8988T (cell line): ENCODE measurements at places on chromosomes 3 and 15.
A peak's percentile ranks its signal among the peaks of the same experiment; 100 is the strongest.

- no peak for DNase-seq
Observed at GRCh38 chr3:113852506-113852905, 13.9 kb downstream of the GRAMD1C start.

GRCh38 chr3:171193693-171194092, 167.2 kb upstream of the SLC2A2 start:
- no peak for DNase-seq

DNA sequence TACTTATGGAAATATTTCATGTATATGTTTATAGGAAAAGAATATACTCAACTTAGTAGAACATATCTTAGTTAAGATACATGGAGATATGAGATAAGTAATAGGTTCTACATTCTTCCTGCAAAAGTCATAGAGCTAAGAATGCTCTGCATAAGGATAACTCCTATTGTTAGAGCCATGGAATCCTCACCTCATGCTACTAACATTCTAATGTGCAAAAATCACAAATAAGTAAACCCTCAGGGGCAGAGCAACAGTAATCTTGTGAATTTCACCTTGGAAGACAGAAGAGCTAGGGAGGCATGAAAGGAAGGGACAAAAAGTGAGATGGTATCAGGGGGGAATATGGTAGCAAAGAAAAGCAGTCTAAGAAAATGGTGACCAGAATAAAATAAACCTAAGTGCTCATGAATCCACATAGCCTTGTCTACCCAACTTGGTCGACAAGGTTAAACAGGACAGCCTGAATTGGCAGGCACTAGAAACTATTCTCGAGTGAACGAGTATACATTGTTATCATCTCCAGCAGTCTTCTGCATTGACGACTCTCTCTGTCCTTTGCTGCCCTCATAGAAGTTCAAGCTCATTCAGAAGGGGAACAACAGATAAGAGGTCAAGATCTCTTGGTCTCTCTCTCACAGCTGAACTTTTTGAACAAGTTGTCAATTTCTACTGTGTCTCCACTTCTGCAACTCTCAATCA, 52.8 kb downstream of the XRN1 start:
- no peak for DNase-seq

DNA sequence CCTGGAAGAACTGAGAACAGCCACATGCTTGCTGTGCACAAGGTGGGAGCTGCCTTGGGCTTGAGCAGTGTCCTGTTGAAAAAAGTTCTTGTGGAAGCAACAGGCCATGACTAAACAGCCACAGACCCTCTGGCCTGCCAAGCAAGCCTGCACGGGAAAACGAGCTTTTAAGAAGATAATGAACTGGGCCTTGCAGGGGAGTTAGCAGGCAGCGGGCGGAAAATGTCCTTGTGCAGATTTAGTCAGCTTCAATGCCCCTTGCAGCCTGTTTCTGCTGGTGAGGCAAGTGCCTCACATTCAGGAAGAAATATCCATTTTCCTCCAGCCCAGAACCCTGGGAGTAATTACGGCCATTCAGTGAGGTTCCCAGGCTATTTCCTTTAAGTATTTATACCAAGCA, 126.2 kb upstream of the KLHL25 start:
- DNase-seq, result no peak

GRCh38 chr3:23198801-23199200, 4.3 kb upstream of the UBE2E2 start:
- DNase-seq, result no peak

DNA sequence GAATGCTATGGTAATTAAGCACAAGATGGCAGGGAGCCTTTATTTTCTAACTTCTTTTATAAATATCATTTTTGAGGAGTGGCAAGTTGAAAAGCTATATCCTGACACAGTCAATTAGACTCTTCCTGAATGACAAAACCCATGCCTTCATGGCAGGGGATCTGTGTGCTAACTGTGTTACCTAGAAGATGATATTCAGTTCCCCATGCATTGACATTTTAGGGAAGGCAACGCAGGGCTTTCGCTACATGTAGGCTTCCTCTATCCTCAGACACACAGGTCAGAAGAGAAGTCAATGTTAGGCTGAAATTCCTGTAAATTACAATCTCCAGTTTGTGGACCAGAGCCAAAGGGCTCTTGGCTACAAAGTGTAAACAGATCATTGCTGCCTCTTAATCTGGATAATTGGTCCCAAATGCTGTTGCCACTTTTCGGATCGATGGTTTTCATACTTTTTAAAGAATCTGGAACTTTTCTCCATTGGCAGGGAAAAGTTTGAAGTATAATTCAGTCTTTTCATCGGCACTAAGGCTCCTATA, 22.6 kb upstream of the NR2F2 start:
- DNase-seq, result no peak

DNA sequence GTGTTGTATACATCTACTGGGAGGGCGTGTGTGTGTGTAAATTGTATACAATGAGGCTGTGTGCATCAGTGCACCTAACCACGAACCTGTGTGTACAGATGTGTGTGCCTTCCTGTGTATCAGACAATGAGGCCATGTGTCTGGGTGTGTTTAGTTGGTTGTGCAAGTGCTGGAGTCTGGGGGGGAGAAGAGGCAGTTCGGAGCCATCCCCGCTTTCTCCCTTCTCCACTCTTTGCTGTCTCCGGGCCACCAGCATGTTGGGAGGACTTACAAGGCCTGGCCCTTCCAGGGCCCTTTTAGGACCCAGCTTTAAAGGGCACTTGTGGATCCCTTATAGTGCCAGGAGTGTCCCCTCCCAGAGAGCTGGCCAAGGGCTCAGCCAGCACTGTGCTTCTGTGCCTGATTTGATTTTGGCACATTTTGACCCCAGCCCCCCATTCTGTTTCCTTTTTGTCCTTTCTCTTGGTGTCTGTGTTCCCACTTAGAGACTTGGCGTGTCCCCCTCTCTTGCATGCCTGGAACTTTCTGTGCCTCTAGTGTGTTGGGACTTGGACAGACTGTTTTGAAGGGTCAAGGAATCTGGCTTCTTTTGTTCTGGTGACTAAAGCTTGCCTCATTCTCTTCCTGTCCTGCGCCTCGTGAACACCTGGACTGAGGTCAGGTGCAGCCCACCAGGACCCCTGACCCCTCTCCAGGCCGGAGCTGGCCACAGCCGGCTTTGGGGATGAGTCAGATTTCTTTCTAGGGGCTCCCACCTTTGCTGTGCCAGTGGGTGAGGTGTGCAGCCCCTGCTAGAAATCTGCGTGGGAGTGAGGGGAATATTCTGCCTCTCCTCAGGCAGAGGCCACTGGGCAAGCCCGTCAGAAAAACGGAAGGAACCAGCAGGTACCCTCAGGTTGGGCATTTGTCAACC, 1.5 kb downstream of the CTDSPL start:
- DNase-seq, result peak; percentile 17

GRCh38 chr15:79399606-79400005, 32.5 kb upstream of the MINAR1 start:
- DNase-seq, result no peak

- no peak for DNase-seq
Observed at GRCh38 chr3:119258915-119259314, 18.2 kb upstream of the B4GALT4 start.

- DNase-seq, result no peak
Observed at GRCh38 chr3:25035526-25035925, 392.5 kb upstream of the RARB start.

GRCh38 chr15:38271144-38271543, 18.5 kb downstream of the SPRED1 start:
- DNase-seq, result no peak
